Stimulated activated CD4-positive, alpha-beta T cell treated with anti-CD3 and anti-CD28 coated beads, Interleukin-12 subunit alpha, Interleukin-12 subunit beta, amount 100 ng/mL, for 24 hours (primary cell): ENCODE measurements at places on chromosomes 2 and 18.

- DNase-seq, result no peak
Measured at GRCh38 chr18:13581496-13582177, 144.7 kb downstream of the FAM210A start.

GRCh38 chr2:109173311-109174171 is 44.5 kb downstream of the SH3RF3 start:
- no peak for DNase-seq

GRCh38 chr2:68800027-68800401 is 65.4 kb downstream of the ARHGAP25 start:
- DNase-seq, result no peak

- DNase-seq, result no peak
Measured at GRCh38 chr2:199798831-199799580, 52.0 kb downstream of the FTCDNL1 start.

- no peak for DNase-seq
Measured at GRCh38 chr2:134231301-134231964, 22.4 kb upstream of the MGAT5 start.

GRCh38 chr2:120737340-120738101 is 1.9 kb downstream of the GLI2 start:
- no peak for DNase-seq

DNA sequence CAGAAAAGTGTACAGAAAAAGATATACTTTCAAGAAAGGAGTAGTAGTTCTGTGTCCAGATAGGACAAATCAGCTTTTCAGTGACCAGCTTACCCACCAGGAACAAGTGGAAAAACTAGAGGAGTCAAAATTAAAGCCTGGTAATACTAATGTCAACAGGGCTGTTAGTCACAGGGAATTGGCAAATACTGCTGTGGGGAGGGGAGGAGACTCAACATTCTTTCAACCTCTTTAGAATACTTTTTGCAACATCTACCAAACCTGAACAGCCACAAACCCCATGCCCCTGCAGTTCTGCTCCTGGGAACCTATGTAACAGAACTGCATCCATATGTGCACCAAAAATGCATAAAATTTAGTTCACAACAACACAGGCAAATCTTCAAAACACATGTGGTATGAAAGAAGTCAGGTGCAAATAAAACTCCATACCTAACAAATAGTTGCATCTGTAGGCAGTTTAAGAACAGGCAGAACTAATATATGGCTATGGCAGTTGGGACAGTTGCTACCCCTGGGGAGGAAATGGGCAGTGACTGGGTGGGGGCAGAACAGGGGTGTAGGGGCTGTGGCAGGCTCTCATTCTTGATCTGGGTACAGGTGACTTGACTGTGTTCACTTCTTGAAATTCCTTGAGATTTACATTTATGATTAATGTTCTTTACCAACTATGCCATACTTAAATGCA is 9.7 kb downstream of the CMPK2 start:
- DNase-seq, result no peak

DNA sequence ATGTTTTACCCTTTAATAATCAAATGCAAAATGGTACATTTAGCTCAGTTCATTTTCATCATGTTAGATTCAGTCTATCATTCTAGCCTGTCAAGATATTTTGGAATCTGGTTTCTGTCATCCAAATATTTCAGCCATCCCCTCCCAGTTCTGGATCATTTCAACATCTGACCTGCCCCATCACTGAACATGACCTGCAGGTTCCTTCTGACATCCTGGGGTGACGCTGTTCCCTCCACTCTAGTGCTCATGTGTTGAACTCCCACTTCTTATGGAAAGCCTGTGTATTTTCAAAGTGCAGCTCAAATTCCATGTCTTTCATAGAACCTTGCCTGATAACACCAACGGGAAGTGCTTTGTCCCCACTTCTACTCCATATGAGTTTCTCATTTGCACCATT is 320.0 kb upstream of the TNP1 start:
- DNase-seq, result no peak

DNA sequence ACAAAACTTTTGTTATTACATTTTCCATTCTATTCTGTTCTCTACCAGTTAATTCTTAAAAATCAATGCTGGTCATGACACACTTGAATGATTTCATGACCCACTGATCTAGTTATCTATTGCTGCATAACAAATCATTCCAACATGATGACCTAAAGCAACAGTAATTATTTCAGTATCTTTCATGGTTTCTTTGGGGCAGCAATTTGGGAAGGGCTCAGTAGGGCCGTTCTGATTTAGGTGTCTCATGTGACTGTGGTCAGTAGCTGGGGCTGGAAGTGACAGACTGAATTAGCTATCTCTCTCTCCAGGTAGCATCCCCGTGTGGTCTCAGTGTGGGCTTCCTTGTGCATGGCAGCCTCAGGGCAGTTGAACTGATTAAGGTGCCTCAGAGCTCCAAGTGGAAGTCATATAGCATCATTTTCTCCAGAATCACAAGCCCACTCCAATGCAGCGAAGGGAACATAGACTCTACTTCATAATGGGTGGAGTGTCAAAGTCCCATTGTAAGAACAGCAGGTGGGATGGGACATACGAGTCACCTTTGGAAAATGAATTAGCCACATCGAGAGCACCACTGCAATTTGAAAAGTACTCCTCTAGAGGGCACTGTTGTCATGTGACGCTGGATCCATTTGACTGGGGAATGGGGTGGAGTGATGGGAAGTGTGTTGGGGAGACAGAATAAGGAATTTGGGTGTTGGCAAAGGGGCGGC is 39.1 kb upstream of the FAM136A start:
- DNase-seq, result peak; percentile 5

DNA sequence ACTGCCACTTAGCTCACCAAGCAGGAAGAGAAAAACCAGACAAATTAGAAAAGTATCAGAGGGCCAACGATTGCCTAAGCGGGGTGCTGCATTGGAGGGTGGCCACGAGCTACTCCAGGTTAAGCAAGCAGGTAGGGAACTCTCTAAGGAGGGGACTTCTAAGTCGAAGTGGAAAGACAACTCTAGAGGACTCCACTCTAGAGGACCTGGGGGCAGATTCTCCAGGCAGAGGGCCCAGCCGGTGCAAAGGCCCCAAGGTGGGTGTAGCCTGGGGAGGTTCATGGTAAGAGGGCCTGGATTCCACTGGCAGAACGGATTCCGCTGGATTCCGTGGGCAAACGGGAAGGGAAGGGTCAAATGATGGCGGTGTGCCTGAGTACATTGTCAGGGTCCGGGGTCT is 12.7 kb downstream of the FBLN7 start:
- DNase-seq, result no peak

DNA sequence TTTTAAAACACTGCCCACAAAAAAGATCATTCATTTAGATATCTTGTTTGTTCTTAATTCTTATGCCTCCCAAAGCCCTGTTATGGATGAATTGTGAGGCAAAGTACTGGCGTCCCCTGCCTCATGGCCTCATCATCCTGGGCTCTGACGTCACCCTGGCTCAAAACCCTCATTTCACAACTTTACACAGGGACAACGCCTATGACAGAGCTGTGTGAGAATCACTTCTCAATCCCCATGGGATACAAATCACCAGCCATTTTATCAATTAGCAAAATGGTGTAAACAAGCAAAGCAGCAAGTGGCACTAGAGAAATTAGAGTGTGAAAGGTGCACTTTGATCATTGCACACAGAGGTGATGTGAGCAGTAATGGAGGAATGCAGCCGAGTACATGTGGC is 16.6 kb downstream of the FHOD3 start:
- DNase-seq, result no peak

- no peak for DNase-seq
Measured at GRCh38 chr2:34201099-34201498, 602.0 kb upstream of the FAM98A start.

DNA sequence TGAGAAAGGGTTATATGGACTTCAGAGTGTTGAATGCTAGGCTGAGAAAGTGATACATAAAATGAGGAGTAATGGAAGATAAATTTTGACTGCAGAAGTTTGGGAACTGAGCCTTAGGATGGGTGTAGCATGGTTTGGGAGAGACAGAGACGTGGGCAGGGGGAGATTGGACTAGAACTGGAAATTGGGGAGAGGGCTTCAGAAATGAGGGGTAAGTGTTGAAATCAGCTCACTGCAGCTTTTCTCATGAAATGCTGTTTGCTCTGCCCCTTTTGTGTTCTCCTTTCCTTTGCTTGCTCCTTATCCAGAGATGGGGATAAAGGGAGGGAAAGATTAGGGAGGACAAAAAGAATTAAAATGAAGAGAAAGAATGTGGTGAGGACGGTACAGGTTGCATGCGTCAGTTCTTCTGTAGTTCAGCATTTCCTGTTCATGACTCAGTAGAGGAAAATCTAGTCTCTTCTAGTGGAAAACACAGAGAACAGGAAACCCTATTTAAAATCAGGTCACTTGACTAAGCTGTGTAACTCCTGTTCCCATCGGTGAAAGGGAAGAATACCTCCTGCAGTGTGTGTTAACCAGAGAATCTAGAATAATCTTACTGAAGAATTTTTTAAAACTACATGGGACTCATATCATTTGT is 105.6 kb downstream of the CRIM1 start:
- DNase-seq, result no peak

- DNase-seq, result no peak
Measured at GRCh38 chr2:12718711-12719399, 2.1 kb downstream of the TRIB2 start.

GRCh38 chr2:145095641-145096435 is 575.9 kb upstream of the ZEB2 start:
- DNase-seq, result no peak

DNA sequence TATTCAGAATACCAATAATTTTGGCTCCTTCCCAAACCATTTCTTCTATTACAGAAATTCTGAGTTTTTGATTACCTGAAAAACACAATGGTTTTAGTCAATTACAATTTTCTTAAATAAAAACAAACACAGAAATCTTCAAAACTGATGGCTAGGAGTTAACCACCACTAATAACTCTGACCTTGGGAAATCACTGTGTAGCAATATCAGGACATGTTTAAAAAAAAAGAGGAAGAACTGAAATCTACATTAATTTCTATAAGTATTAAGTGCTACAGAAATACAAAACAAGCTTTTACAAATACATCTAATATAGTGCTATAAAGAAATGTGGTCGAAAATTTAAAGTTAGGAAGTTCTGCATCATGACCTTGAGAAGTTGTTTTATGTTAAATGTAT is 14.9 kb downstream of the L3MBTL4 start:
- no peak for DNase-seq

- DNase-seq, result no peak
Measured at GRCh38 chr2:98654699-98655495, 46.5 kb downstream of the UNC50 start.

- no peak for DNase-seq
Measured at GRCh38 chr2:145740302-145740701, 1220.4 kb upstream of the ZEB2 start.

- DNase-seq, result no peak
Measured at GRCh38 chr2:170298115-170298514, 120.2 kb downstream of the MYO3B start.

DNA sequence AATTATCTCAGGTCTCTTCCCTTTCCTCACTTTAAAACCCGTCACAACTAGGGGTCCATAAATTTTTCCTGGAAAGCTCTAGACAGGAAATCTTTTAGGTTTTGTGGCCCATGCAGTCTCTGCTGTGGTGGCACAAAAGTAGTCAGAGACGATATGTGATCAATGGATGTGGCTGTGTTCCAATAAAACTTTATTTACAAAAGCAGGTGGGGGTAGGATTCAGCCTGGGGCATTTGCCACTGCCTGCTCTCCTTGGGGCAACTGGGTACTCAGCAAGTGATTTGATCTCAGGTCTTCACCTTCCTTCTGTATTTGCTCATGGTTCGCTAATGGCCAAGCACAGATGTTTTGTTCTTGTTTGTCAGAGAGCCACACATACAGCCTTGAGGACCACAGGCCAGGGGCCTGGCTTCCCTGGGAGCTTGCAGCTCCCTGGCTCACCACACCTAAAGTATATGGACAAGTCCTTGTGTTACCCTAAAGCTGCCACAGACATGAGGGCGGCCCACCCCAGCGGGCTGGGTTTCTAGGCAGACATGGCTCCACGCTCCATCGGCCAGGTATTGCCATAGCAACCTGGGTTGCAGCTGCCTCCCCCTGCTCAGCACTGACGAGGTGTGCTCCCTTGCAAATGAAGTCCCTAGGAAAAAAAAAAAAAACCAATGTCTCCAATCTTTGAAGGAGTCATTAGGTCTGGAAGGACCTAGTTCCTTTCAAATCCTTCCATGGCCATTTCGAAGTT is 89.7 kb upstream of the YWHAQ start:
- no peak for DNase-seq

- no peak for DNase-seq
Measured at GRCh38 chr2:239365071-239365781, 35.6 kb downstream of the HDAC4 start.

DNA sequence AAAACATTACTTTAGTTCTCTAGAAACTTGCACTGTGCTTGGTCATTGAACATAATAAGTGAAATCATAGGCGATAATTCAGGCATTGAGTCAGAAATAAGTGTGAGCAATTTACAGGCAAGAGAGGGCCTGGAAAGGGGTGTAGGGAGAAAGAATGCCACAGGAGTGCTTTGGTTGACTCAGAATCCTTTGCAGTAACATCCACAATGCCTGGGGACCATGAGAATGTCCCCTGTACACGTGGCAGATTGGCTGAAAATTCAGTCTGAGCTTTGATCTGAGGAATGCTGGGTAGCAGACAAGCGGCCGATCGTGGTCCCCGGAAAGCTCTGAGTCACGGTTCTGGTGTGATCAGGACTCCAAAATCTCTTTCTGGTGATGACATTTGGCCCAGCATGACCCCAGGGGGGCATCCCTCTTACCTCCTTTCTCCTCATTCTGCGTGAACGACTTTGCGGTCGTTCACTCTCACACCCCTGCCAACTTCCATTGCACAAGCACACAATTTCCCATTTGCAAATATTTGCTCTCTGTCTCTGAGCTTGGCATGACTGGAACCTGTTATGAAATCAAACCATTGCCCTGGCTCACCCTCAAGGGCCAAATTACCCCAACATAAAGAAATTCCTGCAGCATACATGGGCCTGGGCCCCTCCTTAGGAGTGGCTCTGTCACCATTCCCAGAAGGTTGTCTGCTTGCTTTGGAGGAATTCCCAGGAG is 305.0 kb upstream of the EPAS1 start:
- no peak for DNase-seq

- no peak for DNase-seq
Measured at GRCh38 chr2:206276169-206276942, 1.9 kb downstream of the ZDBF2 start.

- DNase-seq, result no peak
Measured at GRCh38 chr2:11480406-11480805, 14.4 kb upstream of the E2F6 start.

DNA sequence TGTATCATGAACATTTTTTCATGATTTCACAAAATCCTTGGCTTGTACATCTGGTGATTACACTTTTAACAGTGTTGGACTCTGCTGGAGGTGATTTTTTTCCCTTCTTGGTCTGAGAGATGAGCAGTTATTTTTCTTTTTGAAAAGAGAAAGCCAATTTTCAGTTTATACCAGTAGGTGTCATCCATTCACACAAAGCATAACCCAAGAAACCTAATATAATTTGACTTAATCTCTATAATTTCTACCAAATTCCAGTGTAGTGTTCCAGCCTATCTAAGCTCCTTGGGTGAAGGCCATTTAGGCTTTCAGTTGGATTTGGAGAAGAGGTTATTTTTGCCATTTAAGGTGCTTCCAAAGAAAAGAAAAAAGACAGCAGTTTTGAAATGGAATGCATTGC is 7.7 kb upstream of the ICOS start:
- no peak for DNase-seq

GRCh38 chr18:36365836-36366775 is 68.6 kb downstream of the FHOD3 start:
- no peak for DNase-seq

GRCh38 chr18:55549474-55550104 is 38.4 kb downstream of the TCF4 start:
- DNase-seq, result no peak

- no peak for DNase-seq
Measured at GRCh38 chr2:225766431-225766830, 366.9 kb downstream of the NYAP2 start.

- DNase-seq, result no peak
Measured at GRCh38 chr2:134132490-134132857, 121.4 kb upstream of the MGAT5 start.
